ENCODE measurements at places on chromosomes 11 and 22. TPM values are rescaled to one million over a fixed set of nuclear protein-coding genes. Genes with fewer than 3 reads are reported as not detected.

Gene APOA4
- 548 TPM for polyA plus RNA-seq

DNA sequence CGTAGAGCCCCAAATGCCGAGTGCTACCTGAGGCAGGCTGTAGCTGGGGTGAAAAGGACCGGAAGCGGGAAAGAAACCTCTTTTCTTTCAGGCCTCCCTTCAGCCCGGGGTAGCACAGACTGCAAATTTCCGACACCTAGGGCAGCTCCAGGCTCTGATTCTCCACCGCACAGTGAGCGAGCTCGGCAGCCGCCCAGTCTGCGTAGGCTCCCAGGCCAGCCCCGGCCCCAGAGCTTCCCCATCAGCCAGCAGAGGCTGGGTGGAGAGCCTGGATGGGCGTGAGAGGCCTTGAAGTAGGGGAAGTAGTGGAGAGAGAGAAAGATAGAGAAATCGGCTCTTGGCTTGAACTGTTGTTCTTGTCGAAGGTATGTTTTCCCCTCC is 9.3 kb upstream of the PAX6 start:
- no peak for DNase-seq
- peaks cover 100% of the 10 kb centered on the region for H3K27me3 ChIP-seq
- H3K4me1 ChIP-seq = peaks cover 25% of the 10 kb centered on the region
- H3K4me3 ChIP-seq = no peak overlapping the region

DNA sequence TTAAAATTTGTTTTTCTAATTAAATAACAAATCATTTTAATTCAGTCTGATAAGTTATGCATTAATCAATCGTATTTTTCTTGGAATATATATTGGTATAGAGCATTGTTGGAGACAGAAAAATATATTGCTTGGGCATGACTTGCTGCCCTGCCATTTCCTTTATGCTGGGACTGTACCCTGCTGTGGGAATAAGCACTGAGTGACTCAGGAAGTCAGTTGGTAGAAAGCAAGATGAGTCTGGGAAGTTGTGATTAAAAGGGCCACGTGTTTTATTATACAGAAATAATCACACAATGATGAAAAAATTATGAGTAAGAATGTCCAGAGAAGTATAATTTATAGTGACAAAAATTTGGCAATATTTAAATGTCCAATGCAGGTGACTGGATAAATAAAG is 139.5 kb downstream of the KIF18A start:
- no peaks in the 10 kb centered on the region for H3K27me3 ChIP-seq
- no peak for DNase-seq
- no peak overlapping the region for H3K27ac ChIP-seq
- H3K4me3 ChIP-seq = no peak overlapping the region
- H3K36me3 ChIP-seq = no peaks in the 10 kb centered on the region
- no peaks in the 10 kb centered on the region for H3K4me1 ChIP-seq

Gene PDE3B
- polyA plus RNA-seq = 10.9 TPM

Gene GRAMD1B
- 9.0 TPM for polyA plus RNA-seq

Gene ARRB1
- polyA plus RNA-seq = 15.2 TPM

- H3K4me1 ChIP-seq = no peaks in the 10 kb centered on the region
- no peak overlapping the region for H3K4me3 ChIP-seq
- H3K27ac ChIP-seq = no peak overlapping the region
- no peaks in the 10 kb centered on the region for H3K27me3 ChIP-seq
- H3K36me3 ChIP-seq = no peaks in the 10 kb centered on the region
These were observed 367.6 kb downstream of the SOX6 start for GRCh38 chr11:15988693-15989231.

GRCh38 chr11:64633555-64634159 is 42.6 kb downstream of the SLC22A12 start:
- H3K27ac ChIP-seq = no peak overlapping the region
- DNase-seq = no peak
- peaks cover 17% of the 10 kb centered on the region for H3K27me3 ChIP-seq
- no peaks in the 10 kb centered on the region for H3K36me3 ChIP-seq
- H3K4me1 ChIP-seq = peaks cover 4% of the 10 kb centered on the region
- no peak overlapping the region for H3K4me3 ChIP-seq

DNA sequence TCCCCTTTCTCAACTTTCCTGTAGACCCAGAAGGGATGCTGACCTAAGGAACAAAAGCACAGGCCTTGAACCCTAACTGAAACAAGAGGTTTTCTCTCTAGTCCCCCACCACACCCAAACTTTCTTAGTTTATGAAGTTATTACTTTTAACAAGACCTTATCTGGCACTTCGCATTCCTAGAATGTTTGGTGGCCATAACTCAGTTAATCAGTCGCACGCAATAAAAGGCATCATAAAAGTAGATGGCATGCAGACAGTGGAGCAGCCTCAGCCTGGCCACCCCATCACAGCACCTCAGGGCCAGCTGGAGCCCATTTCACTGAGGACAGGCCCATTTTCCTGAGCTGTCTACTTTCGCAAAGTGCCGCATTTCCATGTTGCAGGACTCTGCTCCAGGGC is 301.9 kb downstream of the OPCML start:
- H3K27me3 ChIP-seq = no peaks in the 10 kb centered on the region
- DNase-seq = peak; percentile 68
- H3K4me1 ChIP-seq = peaks cover 23% of the 10 kb centered on the region
- no peaks in the 10 kb centered on the region for H3K36me3 ChIP-seq
- H3K4me3 ChIP-seq = no peak overlapping the region
- peak overlapping the region; percentile 63 for H3K27ac ChIP-seq

Data from hepatocyte (in vitro differentiated cells).